ENCODE measurements at places on chromosomes 1 and 21.

DNA sequence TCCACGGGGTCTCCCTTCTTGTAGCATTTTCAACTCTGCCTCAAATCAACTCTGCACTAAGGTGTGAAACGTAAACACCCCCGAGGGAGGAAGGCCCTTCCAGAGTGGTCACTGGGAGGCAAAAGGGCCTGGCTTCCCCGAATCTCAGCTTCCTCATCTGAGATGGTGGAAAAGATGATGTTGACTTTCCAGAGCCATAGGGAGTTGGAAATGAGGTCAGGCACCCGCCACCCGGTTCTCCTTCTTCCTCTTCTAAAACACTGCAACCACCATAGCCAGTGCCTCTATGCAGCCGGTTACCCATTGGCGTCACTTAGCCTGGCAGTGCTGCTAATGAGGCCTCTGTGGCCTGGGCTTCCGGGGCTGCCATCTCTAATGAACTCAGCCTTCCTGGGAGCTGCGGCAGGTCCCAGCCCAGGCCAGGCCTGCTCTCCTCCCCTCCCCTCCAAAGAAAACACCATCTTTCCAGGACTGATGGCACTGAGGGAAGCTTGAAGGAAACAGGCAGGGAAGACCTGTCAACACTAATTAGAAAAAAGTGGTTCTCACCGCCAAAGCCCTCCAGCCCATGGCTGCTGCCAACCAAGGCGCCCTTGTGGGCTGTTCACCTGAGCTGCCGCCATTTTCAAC is 175.0 kb downstream of the KAZN start:
- DNase-seq = no peak

DNA sequence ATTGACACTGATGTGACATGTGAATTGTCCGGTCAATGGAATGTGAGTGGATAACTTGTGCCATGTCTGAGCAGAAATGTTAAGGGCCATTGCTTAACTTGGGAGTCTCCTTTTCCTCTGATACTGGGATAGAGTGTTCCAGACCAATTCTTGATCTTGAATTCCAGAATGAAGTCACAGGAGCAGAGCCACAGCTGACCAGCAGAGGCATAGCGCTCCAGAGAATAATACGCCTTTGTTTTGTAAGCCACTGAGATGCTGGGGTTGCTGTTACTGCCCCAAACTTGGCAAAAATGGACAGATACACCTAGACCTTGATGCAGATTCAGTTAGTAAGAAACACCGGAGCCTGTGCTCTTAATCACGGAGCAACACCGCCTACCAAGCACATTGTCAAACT is 6.3 kb downstream of the KCNJ6 start:
- no peak for DNase-seq

- no peak for DNase-seq
These were observed 96.9 kb downstream of the LPAR3 start for GRCh38 chr1:84795966-84796600.

GRCh38 chr1:226826479-226827261 is 43.7 kb upstream of the PSEN2 start:
- DNase-seq = no peak

- DNase-seq = no peak
These were observed 8.1 kb upstream of the EPHB2 start for GRCh38 chr1:22702296-22703085.

DNA sequence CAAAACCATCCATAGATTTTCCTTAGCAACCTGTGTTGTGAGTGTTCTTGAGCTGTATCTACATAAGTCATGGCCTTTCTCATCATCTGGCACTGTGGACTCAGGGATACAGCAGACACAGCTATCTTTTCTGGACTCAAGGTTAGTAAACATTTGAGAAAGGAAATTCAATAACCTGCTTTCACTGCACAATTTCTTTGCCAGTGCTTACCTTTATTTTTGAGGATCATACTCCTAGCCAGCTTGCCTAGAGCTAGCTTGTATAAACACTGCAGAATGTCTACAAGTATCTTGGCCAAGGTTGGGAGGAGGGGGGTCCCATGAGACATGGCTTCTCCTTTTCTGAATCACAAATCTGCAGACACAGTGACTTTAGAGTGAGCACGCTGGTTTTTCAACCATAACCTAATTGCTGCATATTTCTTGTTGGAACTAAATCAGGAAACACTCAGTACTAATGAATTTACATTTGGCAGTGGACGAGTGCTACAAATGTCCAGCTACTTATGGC is 27.2 kb downstream of the ADAMTS5 start:
- no peak for DNase-seq

DNA sequence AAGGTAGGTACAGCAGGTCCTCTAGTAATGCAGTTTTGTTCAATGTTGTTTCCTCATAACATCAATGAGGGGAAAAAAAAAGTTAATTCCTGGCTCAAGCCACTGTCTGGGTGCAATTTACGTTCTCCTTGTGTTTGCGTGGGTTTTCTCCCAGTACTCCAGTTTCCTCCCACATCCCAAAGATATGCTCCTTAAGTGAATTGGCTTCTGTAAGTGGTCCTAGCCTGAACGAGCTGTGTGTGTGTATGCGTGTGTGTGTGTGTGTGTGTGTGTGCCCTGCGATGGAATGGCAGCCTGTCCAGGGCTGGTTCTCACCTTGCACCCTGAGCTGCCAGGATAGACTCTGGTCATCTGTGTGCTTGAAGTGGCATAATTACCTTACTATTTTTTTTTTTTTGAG is 332.0 kb downstream of the PDE4B start:
- no peak for DNase-seq

DNA sequence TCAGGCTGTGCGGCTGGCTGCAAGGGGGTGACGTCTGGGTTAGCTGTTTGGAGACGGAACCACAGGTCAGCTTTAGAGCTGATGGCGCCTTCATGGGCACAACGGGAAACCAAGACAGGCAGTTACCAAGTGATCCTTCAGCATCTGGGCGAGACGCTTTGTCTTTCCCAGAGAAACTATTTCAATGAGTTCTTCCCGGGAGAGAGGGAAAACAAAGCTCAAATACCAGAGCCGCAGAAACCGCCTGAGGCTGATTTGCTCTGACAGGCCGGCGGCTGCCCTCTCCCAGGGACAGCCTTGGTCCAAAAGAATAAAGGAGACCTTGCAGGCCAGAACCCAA is 76.5 kb downstream of the CD58 start:
- no peak for DNase-seq

GRCh38 chr1:229133151-229133550 is 137.8 kb upstream of the RAB4A start:
- no peak for DNase-seq

DNA sequence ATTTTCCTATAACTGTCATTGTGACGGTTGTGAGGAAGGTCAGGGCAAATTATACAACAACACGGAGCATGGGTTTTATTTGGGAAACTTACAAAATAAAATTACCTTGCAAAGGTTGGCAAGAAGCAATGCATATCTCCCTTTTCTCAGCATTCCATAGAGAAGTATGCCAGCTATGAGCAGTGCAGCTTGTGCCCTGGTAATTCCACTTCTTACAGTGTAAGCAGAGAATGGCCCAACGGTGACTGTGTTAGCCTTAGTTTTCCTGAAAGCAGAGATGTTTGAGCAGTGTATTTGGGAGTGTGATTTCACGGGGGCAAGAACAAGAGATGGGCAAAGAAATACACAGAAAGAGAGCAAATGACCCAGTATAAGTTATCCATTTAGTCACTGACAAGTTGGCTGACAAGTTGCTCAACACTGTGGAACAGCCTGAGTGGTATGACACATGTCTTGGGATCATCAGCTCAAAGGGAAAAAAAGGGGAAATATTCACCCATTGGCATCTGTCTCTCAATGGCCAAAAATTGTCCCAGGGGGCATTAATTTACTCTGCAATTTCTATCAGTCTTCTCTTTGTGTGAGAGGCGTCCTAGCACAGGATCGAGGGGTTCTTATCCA is 210.9 kb upstream of the NRIP1 start:
- no peak for DNase-seq

- no peak for DNase-seq
These were observed 64.1 kb downstream of the RPAP2 start for GRCh38 chr1:92362970-92363369.

- no peak for DNase-seq
These were observed 37.7 kb downstream of the VTCN1 start for GRCh38 chr1:117173006-117173405.

- DNase-seq = no peak
These were observed 15.3 kb downstream of the ZBTB7B start for GRCh38 chr1:155017946-155018316.

DNA sequence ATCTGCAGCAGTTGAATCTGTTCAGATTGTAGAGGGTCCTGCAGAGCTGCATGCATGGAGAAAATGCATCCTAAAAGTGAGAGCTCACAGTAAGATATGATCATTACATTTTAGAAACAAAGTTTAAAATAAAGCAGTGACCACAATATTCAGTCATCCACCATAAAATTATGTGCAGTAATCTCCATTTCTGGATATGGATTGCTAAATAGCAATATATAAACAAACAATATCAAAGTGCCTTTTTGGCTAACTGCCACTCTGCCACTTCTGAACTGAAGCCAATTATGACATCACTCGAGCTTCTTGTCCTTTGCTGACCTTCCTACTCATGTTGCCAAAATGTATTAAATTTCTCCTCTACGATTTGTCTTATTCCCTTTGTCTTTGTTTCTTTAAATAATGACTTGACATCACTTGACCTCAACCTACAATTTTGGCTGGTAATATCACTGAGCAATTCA is 262.0 kb upstream of the CXADR start:
- DNase-seq = no peak

DNA sequence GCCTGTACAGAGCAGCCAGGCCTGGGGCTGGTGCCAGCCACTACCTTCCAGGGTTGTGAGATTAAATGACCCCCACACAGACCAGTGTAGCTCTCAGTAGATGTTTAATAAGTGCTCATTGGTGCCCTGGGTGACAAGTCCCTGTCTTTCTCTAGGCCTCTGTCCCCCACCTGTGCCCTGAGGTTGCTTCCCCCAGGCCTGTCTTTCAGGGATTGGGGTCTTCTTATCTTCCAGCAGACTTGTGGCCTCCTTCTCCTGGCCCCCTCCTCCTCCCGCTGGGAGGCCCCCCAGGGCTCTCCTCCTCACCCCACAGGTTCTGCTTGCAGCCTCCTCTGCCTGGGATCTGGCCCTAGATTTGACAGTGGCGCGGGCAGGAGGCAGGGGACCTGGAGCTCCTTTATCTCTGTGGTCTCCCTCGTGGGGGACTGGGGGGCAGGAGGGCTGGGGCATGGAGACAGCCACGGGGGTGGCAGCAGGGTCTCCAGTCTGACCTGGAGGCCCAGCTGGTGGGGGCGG is 40.3 kb downstream of the EPHA2 start:
- DNase-seq = no peak

DNA sequence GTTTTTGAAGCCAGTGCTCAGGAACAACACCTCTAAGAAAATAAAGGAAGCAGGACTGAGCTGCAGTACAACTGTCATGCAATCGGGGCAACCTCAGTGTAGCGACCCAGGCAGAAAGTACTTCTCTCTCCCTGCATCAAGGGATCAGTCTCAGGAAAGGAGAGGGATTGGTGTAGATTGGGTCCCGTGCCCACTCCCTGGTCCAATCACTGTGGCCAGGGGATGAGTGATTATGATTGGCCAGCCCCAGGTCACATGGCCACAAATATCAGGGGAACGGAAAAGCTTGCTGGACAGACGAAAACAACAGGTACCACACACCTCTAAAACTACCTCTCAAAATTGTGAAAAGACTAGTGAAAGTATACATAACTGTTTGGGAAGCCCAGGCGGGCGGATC is 136.2 kb upstream of the F3 start:
- DNase-seq = no peak

DNA sequence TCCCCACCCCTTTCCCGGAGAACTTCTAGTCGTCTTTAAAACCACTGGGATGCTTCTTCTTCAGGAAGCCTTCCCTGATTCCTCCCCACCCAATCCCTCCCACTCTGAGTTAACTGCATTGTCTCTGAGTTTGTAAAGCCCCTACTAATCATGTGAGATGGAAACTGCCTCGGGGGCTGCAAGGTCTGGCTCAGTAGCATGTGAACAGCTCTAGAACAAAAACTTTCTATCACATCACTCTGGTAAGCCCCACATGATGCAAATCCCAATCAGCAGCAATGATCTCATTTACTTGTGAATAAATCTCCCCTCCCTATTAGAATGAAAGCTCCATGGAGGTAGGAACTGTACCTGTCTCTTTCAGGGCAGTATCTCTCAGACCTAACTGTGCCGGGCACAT is 141.0 kb upstream of the JUN start:
- no peak for DNase-seq

DNA sequence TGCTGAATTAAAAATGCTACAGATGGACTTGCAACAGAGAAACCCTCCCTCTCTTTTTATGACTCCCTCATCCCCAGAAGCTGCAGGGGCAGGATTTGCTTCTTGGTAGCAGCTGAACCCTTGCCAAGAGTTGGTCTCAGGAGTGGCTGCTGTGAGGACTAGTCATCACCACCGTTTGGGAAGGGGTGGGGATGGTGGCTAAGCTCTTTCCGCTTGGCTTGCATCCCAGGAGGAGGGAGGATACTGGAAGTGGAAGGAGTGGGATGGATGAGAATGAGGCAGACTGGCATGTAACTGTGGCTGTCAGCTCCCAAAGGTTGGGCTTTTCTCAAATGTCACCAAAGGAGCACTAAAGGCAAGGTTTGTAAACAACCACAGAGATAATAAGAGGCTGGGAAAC is 50.8 kb upstream of the COL24A1 start:
- DNase-seq = no peak

GRCh38 chr1:54583307-54583686 is 35.3 kb downstream of the ACOT11 start:
- DNase-seq = no peak

DNA sequence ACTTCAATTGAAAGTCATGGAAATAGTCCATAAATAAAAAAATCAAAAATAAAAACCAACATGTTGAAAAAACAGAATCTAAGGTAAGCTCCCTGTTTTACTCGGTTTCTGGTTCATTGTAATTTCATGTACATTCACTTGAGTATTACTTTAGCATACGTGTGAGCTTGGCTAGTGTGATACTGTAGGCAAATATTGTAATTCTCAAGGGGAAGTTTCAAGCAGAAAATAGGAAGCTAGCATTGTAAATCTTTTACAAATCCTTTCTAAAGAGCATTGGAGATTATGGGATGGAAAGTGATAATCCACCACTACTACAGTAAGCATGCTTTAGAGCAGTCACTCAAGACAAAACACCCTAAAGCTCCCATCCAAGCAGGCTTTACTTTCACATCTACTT is 3.3 kb upstream of the LPAR3 start:
- no peak for DNase-seq

- DNase-seq = peak; percentile 40
These were observed 7.6 kb upstream of the SLC19A1 start for GRCh38 chr21:45549626-45550463.

DNA sequence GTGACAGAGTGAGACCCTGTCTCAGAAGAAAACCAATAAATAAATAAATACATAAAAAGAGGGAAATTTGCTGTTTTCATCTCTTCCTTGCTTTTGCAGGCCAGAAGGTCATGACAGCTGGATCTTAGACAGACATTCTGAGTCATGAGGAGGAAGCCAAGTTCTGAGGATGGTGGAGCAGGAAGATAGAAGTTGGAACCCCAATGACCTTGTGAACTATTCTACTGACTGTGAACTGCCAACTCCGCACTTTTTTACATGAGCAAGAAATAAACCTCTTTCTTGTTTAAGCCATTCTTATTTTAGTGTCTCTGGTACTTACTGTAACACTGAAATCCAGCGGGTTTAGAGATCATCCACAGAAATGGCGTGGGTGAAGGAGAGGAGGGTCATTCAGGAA is 8.5 kb downstream of the CD84 start:
- no peak for DNase-seq

Measured in CD4-positive, alpha-beta T cell treated with Interleukin-15 for 1 hour (primary cell).